Fibroblast of skin of left quadriceps (primary cell): ENCODE measurements at places on chromosomes 2 and 18.

- DNase-seq, result no peak
Measured at GRCh38 chr18:69897397-69898108, 50.1 kb downstream of the CD226 start.

- no peak for DNase-seq
Measured at GRCh38 chr2:26453421-26454329, 24.2 kb downstream of the OTOF start.

- no peak for DNase-seq
Measured at GRCh38 chr18:78113136-78113939, 863.7 kb downstream of the GALR1 start.

GRCh38 chr2:28437918-28438317 lies 45.3 kb downstream of the FOSL2 start:
- no peak for DNase-seq

DNA sequence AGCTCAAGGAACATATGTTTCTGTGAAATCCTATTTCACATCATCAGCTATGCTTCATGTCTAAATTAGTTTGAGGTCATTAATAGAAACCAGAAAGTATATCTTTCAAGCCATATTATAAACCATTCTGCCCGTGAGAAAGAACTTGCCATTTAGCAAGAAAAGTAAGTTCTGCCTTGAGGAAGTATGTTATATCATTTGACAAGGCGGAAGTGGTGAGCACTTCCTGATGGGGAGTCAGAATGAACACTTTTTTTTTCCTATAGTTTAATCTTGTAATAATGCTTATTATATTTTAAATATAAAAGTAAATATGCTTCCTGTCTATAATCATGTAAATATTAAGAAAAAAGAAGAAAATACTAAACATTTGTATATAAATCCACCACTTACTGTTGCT lies 39.3 kb upstream of the NRXN1 start:
- DNase-seq, result no peak

- no peak for DNase-seq
Measured at GRCh38 chr18:42106784-42107183, 151.8 kb downstream of the PIK3C3 start.

DNA sequence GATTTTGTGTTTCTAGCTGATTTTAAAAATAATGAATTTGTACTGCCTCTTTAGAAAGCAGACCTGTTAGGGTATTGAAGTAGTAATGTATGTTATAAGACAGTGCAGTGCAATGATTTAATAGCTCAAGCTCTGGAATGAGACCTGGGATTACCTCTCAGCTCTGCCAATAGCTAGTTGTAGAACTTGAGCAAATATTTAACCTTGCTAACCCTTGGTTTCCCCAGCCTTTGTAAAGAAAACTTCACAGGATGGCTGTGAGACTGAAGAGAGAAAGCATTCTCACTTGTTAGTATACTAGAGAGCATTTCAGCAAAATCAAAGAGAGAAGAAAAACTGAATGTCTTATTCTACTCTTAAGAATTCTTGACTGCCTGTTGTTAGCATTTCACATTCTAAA lies 293.9 kb downstream of the KIAA1328 start:
- DNase-seq, result no peak

DNA sequence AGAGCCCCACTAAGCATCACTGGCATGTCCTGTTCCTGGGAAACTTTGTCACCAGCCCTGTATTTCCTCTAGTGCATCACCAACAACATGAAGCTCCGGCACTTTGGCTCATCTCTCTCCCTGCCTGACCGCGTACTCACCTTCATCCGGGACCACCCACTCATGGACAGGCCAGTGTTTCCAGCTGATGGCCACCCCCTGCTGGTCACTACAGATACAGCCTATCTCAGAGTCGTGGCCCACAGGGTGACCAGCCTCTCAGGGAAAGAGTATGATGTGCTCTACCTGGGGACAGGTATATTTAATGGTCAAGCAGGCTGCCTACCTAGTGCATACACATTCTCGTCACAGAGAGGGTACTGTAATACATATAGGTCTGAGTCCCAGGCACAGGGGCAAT lies 21.0 kb downstream of the SEMA4F start:
- no peak for DNase-seq

- DNase-seq, result no peak
Measured at GRCh38 chr2:85145116-85145820, 12.1 kb downstream of the TCF7L1 start.

DNA sequence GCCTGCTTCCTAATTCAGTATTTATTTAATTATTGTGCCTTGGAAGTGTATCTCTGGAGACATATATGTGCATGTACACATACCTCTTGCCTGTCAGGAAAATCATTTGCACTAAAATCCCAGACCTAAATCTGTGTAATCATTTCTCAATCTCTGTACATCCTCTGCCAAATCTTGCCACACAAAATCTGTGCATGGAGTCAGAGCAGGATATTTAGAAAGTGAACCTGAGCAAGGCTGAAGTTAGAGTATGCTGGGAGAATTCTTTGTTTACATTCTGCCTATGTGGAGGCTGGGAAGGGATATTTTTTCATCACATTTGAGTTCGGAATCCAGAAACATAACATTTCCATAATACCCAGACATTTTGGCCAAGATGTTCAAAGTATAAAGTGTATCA lies 9.3 kb downstream of the XRCC5 start:
- no peak for DNase-seq

- DNase-seq, result no peak
Measured at GRCh38 chr2:120028795-120029194, 15.9 kb downstream of the EPB41L5 start.

GRCh38 chr2:239778042-239778851 lies 246.9 kb downstream of the NDUFA10 start:
- no peak for DNase-seq

- DNase-seq, result no peak
Measured at GRCh38 chr2:42944779-42945415, 152.5 kb upstream of the HAAO start.

GRCh38 chr2:8352989-8353388 lies 328.9 kb upstream of the ID2 start:
- no peak for DNase-seq

- DNase-seq, result no peak
Measured at GRCh38 chr2:46213906-46214305, 83.3 kb upstream of the EPAS1 start.

DNA sequence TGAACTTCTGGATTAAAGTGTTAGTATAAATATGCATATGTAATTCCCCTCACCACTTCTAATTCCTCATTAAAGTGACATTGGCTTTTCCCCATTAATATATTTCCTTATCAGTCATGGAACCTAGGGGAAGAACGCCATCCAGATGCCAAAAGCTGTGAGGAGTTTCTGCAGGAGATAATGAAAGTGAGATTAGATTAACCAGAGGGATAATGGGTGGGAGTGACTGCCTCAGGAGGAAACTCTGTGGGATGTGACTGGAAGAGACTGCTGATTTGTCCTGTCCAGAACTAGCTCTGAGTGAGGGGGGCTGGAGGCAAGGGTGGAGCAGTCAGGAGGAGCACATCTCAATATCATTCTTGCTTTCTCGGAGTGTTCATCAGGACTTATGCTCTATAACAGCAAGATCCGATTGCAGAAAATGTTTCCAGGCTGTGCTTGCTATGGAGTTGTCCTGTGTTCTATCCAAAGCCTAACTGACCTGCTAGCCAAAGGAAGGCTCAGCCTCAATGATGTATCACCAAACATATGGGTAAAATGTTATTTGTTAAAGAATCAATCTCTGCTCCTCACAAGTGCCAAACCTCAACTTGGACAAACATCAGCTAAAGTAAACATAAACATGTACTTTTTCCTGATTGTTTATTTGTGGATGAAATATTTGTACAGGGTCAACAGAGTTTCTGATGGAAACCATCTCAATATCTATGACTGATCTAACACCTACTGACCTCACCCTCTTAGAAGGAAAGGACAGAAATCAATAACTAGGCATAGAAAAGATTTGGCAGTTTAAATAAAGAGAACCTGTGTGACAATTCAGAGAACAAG lies 118.5 kb downstream of the ASXL3 start:
- no peak for DNase-seq

DNA sequence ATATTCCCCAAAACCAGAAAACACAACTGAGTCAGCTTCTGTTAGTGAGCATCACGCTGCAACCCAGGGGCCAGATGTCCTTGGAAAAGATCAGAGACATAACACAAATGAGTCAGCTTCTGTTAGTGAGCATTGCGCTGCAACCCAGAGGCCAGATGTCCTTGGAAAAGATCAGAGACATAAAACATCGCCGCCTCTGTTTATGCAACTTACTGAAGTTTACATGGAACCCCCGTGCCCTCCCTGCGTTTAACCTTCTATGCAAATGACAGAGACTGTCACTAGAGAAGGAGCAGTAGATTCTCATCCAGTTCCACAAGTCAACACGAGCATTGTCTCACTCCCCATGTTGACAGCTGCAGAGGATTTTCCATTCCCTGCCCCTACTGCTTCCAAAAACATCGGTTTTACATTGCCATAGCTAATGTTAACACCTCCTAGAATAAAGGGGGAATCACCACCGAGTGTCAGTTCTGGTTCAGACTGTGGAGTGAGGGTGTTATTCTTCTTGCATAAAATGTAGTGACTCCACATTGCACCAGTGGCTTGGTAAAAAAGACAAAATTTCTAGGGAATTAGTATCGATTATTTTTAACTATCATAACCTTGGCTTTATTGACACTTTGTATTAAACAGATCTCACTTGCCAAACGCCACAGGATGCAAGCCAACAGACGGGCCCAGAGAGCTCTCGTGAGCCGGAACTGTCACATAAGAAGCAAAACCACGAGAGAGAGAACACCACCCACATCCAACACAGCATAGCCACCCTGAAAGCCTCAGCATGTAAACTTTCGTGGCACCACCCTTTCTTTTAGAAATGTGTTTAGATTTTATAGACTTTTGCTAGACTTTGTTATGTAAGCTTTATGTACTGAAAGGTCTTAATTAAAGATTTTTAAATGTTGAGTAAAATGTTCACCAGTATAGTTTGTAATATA lies 87.7 kb downstream of the SH3YL1 start:
- no peak for DNase-seq

- peak; percentile 51 for DNase-seq
Measured at GRCh38 chr18:46073474-46074331, 1.6 kb upstream of the PSTPIP2 start.

GRCh38 chr18:66109981-66110380 lies 359.2 kb downstream of the CDH7 start:
- no peak for DNase-seq

DNA sequence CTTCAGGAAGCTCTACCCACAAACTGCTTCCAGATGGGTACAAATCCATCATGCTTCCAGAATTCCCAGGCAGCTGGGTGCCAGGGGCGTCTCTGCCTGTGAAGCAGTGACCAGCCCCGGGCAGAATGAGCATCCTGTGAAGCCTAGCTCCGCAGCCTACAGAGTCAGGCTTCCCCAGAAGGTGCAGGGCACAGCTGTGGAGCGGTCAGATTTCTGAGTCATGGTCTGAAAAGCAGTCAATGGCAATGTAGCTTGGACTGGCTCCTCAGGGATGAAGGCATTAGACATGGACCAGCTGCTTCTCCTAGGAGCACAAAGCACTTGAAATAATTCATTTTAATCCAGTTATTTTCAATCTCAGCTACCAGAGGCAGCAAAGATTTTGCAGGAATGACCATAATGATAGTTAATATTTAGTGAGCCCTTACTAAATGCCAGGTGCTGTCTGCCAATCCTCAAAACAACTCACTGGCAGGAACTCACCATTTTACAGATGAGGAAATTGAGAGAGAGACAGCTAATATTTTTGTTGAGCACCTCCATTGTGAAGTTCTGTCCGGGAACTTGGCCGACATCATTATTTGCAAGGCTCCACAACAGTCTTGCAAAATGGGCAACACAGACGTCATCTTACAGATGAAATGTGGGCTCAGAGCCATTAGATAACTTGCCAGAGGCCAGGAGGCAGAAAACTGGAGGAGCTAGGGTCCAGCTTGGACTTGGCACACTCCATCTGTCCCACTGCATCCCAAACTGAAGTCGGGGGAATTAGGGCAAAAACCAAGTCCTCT lies 31.7 kb downstream of the ACMSD start:
- DNase-seq, result no peak

DNA sequence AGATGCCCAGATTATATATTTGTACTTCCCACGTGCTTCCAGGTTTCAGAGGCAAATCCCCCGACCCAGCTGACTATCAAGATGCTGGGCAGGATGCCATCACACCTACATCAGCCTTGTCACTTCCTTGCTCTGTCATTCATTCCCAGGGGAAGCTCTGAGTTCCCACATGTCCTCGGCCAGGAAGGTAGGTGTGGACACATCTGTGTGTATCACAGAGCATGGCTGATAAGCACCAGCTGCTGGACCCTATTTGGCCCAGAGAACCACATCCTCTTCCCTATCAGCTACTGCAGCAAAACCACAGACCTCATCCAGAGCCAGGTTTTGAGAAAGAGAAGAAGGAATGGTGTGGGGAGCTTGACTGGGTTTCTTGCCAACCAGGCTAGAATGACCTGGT lies 31.9 kb upstream of the ITGA6 start:
- DNase-seq, result no peak

DNA sequence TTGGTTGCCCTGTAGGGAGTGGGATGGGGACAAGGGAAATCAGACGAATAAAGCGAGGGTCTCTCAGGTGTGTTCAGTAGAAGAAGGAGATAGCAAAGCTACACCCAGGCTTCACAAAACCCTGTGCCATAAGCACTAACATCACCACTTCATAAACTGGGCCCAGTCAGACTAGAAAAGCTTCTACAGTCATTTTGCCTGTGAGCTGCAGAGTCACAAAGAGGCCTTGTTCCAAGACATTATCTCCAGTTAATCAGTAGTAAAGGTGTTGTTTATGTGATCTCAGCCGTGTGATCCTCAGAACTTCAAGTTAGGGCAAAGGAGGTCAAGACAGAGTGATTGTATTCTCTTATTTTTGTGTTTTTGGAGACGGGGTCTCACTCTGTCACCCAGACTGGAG lies 148.0 kb downstream of the GALR1 start:
- no peak for DNase-seq

- DNase-seq, result no peak
Measured at GRCh38 chr2:113822087-113822815, 65.8 kb upstream of the SLC35F5 start.

DNA sequence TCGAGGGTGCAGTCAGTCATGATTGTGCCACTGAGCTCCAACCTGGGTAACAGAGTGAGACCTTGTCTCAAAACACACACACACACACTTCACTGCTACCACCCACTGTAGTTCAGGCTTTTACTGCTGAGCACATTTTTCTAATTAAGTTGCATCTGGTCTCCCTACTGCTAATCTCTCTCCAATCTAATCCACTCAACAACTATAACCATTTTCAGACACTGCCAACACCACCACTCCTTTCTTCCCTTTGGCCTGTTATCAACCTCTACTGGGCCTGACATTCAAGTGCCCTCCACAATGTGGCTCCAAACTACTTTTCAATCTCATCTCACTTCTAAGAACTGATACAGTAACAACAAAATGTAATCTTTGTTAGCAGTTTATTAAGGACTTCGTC lies 44.8 kb downstream of the RMP24 start:
- no peak for DNase-seq

GRCh38 chr2:49837561-49838293 lies 683.4 kb upstream of the FSHR start:
- DNase-seq, result no peak

- peak; percentile 50 for DNase-seq
Measured at GRCh38 chr2:140506606-140507005, 1624.2 kb downstream of the LRP1B start.
